ENCODE measurements at places on chromosomes 13 and 19. TPM values are rescaled to one million over a fixed set of nuclear protein-coding genes. Genes with fewer than 3 reads are reported as not detected.
A peak's percentile ranks its signal among the peaks of the same experiment; 100 is the strongest.

- peak; percentile 72 for DNase-seq
- H3K27me3 ChIP-seq, result no peaks in the 10 kb centered on the region
- no peaks in the 10 kb centered on the region for H3K36me3 ChIP-seq
- peak overlapping the region; percentile 94 for H3K4me3 ChIP-seq
These were observed 1.3 kb upstream of the LRCH1 start for GRCh38 chr13:46551410-46552302.

- H3K4me3 ChIP-seq, result no peak overlapping the region
- peaks cover 15% of the 10 kb centered on the region for H3K36me3 ChIP-seq
- H3K27ac ChIP-seq, result no peak overlapping the region
- no peaks in the 10 kb centered on the region for H3K4me1 ChIP-seq
- no peaks in the 10 kb centered on the region for H3K27me3 ChIP-seq
These were observed 8.7 kb downstream of the PROSER3 start for GRCh38 chr19:35766571-35767104.

DNA sequence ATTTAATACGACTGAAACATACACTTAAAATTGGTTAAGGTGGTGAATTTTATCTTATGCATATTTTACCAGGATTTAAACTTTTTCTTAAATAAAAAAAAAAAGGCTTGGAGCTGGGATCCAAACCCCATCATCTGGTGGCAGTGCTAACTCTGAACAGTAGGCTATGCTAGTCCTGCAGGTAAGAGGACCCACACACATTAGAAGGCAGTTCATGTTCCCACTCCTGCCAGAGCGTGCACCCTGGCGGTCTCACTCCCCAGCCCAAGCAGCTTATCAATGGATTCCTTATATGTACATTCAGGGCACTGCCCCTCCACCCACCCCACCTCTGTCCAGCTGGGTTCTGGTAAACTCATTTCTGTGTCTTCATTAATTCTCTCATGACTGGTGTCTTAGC lies 31.3 kb upstream of the CEBPA start:
- no peak overlapping the region for H3K4me3 ChIP-seq
- no peaks in the 10 kb centered on the region for H3K36me3 ChIP-seq
- H3K27me3 ChIP-seq, result no peaks in the 10 kb centered on the region
- no peak for DNase-seq
- no peak overlapping the region for H3K27ac ChIP-seq

- H3K27me3 ChIP-seq, result no peaks in the 10 kb centered on the region
- H3K4me3 ChIP-seq, result no peak overlapping the region
- H3K4me1 ChIP-seq, result peaks cover 3% of the 10 kb centered on the region
- no peak overlapping the region for H3K27ac ChIP-seq
These were observed 17.6 kb downstream of the PBX4 start for GRCh38 chr19:19600793-19601330.

Gene MED16
- total RNA-seq, result 35.0 TPM

DNA sequence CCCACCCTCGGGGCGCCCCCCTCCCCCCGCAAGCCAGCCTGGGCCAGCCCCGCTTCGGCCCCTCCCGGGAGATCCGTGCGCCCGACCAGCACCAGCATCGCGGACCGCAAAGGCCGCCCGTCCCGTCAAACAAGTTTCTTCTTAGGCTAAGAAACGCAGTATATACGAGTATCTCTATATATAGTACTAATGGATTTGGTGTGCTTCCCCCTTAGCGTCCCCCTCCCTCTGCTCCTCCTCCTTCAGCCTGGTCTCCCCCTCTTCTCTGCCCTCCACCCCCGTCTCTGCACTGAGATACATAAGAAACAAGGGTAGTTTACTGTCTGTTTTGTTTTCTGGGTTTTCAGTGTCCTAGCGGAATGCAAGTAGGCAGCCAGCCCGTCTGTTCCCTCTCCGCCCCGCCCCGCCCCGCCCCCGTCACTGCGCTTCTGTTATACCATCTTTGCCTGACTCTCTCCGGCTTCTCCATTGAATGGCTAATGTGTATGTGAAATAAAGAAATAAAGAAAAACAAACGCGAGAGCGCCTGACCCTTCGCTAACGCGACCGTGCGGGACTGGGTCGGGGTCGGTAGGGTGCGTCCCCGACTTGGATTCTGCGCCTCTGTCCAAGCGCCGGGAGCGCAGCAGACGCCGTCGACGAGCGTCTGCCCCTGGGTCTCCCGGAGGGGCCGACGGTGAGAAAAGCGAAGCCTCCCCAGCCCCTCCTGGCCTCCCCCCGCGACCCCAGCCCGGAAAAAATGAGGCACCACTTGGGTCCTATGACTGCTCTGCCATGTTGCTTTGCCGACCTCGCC lies 4.2 kb downstream of the LYL1 start:
- H3K36me3 ChIP-seq, result peaks cover 5% of the 10 kb centered on the region
- no peaks in the 10 kb centered on the region for H3K27me3 ChIP-seq
- H3K4me3 ChIP-seq, result no peak overlapping the region
- H3K27ac ChIP-seq, result no peak overlapping the region

- H3K36me3 ChIP-seq, result no peaks in the 10 kb centered on the region
- no peaks in the 10 kb centered on the region for H3K27me3 ChIP-seq
- no peaks in the 10 kb centered on the region for H3K4me1 ChIP-seq
- no peak overlapping the region for H3K27ac ChIP-seq
These were observed 105.9 kb downstream of the AKAP11 start for GRCh38 chr13:42377640-42378382.

- no peaks in the 10 kb centered on the region for H3K36me3 ChIP-seq
- no peak overlapping the region for H3K27ac ChIP-seq
- no peaks in the 10 kb centered on the region for H3K4me1 ChIP-seq
- no peaks in the 10 kb centered on the region for H3K27me3 ChIP-seq
- H3K4me3 ChIP-seq, result no peak overlapping the region
- DNase-seq, result no peak
These were observed 3.7 kb upstream of the TUBA3C start for GRCh38 chr13:19185086-19185864.

GRCh38 chr13:45615501-45616101 lies at the start of gene ERICH6B:
ERICH6B (minus strand) TSS chr13:45615739; CDS start chr13:45597005, 18,734 bp downstream.
- peaks cover 25% of the 10 kb centered on the region for H3K27me3 ChIP-seq
- no peaks in the 10 kb centered on the region for H3K4me1 ChIP-seq
- H3K27ac ChIP-seq, result no peak within 1 kb of the TSS
- peak; percentile 21 for DNase-seq
- no peaks in the 10 kb centered on the region for H3K36me3 ChIP-seq
- H3K4me3 ChIP-seq, result no peak within 1 kb of the TSS

Gene WDR62
- 2.8 TPM for total RNA-seq

GRCh38 chr13:91516799-91517198 lies 118.4 kb downstream of the GPC5 start:
- H3K27ac ChIP-seq, result no peak overlapping the region
- H3K4me3 ChIP-seq, result no peak overlapping the region
- DNase-seq, result no peak
- H3K36me3 ChIP-seq, result no peaks in the 10 kb centered on the region
- H3K4me1 ChIP-seq, result no peaks in the 10 kb centered on the region
- H3K27me3 ChIP-seq, result no peaks in the 10 kb centered on the region

DNA sequence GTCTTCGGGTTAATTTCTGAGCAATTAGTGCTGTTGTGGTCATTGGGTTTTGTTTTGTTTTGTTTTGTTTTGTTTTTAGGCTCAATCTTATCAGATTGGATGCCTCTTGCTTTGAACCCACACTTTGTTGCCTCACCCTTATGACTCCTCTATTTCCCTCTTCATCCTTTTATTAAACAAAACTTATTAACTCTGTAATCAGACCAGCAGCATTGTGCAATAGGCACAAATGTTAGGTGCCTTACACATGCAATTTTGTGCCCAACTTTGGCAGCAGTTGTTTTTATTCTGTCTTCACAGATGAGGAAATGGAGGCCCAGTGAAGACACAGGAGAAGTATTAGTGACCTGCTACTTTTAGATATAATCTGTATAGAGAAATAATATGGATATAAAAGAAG lies 377.7 kb downstream of the KCNRG start:
- no peak overlapping the region for H3K27ac ChIP-seq
- no peaks in the 10 kb centered on the region for H3K4me1 ChIP-seq
- H3K4me3 ChIP-seq, result no peak overlapping the region
- no peak for DNase-seq
- H3K36me3 ChIP-seq, result no peaks in the 10 kb centered on the region

- no peak overlapping the region for H3K27ac ChIP-seq
- H3K4me1 ChIP-seq, result no peaks in the 10 kb centered on the region
- no peak overlapping the region for H3K4me3 ChIP-seq
- no peak for DNase-seq
- no peaks in the 10 kb centered on the region for H3K36me3 ChIP-seq
- H3K27me3 ChIP-seq, result no peaks in the 10 kb centered on the region
These were observed 277.8 kb downstream of the ABCC4 start for GRCh38 chr13:95023405-95023804.

GRCh38 chr19:51595190-51596175 lies 24.4 kb downstream of the ZNF175 start:
- H3K36me3 ChIP-seq, result no peaks in the 10 kb centered on the region
- DNase-seq, result no peak

Gene FAM216B
- 0.26 TPM for total RNA-seq

Gene OR1I1
- total RNA-seq, result not detected

DNA sequence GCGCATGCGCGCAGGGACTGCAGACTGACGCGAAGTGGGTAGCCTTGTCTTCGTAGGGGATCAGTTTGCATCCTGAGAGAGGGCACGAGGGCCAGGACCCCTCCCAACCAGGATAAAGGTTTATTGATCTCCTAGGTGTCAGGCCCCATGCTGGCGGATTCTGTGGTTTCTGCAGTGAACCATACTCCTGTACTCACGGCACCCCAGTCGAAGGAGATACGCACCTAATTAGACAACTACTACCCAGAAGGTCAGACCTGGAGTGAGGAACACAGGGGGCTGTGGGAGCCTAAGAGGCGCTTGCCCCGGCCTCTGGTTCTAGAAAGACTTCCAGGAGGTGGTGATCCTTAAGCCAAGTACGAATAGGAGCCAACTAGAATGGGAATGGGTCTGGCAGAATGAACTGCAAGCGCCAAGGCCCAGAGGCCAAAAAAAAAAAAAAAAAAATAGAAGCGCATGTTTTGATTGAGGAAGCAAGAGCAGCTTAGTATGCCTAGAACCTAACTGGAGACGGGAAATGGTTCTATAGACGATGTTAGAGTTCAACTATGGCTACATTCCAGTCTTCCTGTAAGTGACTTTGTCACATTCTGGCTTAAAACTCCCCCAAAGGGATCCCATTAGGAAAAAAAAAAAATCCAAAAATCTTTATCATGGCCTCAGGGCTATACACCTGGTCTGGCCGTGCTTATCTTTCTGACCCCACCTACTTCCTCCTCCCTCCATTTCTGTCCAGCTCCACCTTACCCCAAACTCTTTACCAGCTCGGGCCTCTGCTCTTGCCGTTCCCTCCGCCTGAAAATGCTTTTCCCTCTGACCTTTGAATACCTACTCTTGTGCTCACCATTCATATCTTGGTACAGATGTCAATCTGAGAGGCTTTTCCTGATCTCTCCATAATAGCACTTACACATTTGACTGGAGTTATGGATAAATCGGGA lies 902 bp upstream of the ZNF428 start:
- no peaks in the 10 kb centered on the region for H3K36me3 ChIP-seq
- DNase-seq, result no peak
- peaks cover 2% of the 10 kb centered on the region for H3K4me1 ChIP-seq
- H3K27me3 ChIP-seq, result no peaks in the 10 kb centered on the region
- peak overlapping the region; percentile 64 for H3K4me3 ChIP-seq

Gene ZNF441
- 11.8 TPM for total RNA-seq

GRCh38 chr13:94305934-94306333 lies 173.5 kb downstream of the DCT start:
- no peaks in the 10 kb centered on the region for H3K27me3 ChIP-seq
- H3K4me1 ChIP-seq, result peaks cover 15% of the 10 kb centered on the region
- H3K36me3 ChIP-seq, result no peaks in the 10 kb centered on the region
- H3K27ac ChIP-seq, result peak overlapping the region; percentile 49
- peak; percentile 39 for DNase-seq

DNA sequence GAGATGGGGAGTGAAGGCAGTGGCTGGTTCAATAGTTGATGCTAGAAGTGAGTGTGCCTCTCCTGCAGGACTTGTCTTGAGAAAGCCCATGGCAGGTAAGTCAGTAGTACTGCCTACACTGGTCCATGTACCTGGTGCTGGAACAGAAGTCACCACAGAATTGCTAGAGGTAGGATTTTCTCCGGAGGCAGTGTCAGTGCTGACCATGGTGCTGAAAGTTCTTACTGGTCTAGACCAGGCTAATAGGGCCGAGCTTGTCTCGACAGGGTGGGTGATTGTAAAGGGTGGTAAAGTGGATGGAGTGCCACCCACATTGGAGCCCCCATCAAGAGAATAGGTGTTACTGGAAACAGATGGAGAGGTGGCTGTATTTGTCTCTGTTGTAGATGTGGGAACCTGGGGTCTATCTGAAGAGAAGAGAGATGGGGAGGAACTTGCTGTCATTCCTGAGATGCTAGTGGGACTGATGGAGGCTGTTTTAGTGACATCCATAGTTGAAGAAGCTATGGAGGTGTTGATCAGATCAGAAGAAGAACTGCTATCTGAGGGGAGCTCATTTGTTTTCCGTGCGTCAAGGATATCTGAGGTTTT lies 36.6 kb downstream of the MUC16 start:
- no peak overlapping the region for H3K4me3 ChIP-seq
- no peaks in the 10 kb centered on the region for H3K4me1 ChIP-seq
- no peaks in the 10 kb centered on the region for H3K36me3 ChIP-seq

GRCh38 chr19:50626011-50626410 lies 13.7 kb downstream of the SYT3 start:
- H3K36me3 ChIP-seq, result no peaks in the 10 kb centered on the region
- DNase-seq, result no peak
- H3K27me3 ChIP-seq, result no peaks in the 10 kb centered on the region

- no peaks in the 10 kb centered on the region for H3K27me3 ChIP-seq
- H3K4me3 ChIP-seq, result no peak overlapping the region
- DNase-seq, result no peak
- H3K36me3 ChIP-seq, result no peaks in the 10 kb centered on the region
These were observed 17.2 kb upstream of the ZBTB7A start for GRCh38 chr19:4083677-4084546.

Gene MEIOSIN
- not detected for total RNA-seq

Gene CRLF1
- 2.5 TPM for total RNA-seq

Measured in fibroblast of lung (primary cell).